Stimulated activated naive CD8-positive, alpha-beta T cell treated with anti-CD3 and anti-CD28 coated beads, Interleukin-15, Interleukin-2, amounts not matched to agents 100 U/mL and 50 U/mL, for 24 hours (primary cell): ENCODE measurements at places on chromosomes 5 and 9.

DNA sequence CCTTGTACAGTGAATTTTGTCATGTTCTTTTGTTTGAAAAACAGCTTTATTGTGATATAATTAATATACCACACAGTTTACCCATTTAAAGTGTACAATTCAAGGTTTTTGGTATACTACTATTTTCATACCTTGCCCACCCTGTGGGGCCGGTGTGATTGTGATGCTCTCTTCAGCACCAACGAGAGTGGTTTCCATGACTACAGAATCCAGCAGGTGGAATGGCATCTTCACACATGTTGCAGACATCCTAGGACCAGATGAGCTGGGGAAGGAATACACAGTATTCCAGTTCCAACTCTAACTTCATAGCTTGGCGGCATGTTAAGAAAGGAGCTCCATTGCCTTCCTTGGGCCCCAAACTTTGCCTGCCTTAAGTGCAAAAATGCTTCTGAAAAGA, 7.7 kb upstream of the GPR151 start:
- DNase-seq: no peak

- DNase-seq: no peak
These were observed 409.6 kb upstream of the PAPPA start for GRCh38 chr9:115743709-115744605.

- peak; percentile 21 for DNase-seq
These were observed 42.9 kb upstream of the HAND1 start for GRCh38 chr5:154520861-154521453.

GRCh38 chr9:108812396-108813025, 43.3 kb downstream of the ACTL7B start:
- no peak for DNase-seq

DNA sequence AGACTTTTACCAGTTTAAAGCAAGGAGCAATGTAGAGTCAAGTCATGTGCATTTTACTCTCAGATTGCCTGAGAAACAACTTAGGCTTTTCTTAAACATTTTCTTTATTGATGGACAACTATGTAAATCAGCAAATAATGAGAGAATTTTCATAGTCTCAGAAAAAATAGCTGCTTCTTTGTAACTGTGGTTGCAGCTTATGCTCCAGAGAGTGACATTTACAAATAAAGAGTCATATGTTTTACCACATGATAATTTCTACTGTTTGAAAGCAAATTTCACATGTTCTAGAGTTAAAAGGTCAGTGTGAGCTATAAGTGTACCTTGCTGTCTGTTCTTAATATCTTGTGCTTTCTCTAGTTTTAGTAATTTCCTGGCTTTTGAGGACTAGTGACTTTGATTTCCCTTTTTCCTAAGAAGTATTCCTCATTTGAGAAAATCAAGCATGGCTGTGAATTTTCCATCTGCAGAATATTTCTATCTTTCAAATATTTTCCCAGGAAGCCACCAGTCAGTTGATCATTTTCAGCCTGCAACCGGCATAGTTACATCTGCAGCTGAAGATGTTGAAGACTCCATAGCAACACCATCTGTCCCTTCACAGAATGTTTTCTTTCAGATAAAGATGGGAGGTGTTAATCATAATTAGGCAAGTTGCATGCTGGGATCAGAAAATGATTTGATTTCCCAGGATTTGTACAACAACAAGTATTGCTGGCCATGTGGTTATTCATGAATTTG, 229.9 kb downstream of the SGCD start:
- DNase-seq: no peak

- DNase-seq: no peak
These were observed 145.3 kb upstream of the RASEF start for GRCh38 chr9:83208065-83208850.
